Urothelium cell line (cell line): ENCODE measurements at places on chromosomes 2 and 18.

GRCh38 chr2:116088236-116088635, 1645.8 kb downstream of the DPP10 start:
- DNase-seq = no peak

DNA sequence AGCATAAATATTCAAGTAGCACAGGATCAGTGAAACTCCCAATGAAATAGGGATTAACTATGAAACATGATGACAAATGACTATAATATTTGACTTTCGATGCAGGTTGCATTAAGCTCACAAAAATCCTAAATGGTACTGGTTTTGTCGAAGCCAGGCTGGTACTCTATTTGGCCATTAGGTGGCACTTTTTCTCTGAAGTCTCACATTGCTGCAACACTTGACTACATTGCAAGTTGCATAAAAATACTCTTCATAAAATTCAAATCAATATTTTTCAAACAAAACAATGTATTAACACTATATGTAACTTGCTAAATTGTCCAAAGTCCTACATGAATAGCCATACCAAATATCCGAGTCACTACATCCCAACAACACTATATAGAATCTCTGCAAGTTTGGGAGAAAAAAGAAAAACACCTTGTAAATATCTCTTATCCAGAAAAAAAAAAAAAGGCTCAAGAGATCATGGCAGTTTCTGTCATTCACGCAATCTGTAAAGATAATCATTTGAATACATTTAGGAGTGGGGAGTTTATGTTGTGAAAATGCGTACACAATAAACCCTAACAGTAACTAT, 9.5 kb downstream of the RTTN start:
- peak; percentile 21 for DNase-seq

DNA sequence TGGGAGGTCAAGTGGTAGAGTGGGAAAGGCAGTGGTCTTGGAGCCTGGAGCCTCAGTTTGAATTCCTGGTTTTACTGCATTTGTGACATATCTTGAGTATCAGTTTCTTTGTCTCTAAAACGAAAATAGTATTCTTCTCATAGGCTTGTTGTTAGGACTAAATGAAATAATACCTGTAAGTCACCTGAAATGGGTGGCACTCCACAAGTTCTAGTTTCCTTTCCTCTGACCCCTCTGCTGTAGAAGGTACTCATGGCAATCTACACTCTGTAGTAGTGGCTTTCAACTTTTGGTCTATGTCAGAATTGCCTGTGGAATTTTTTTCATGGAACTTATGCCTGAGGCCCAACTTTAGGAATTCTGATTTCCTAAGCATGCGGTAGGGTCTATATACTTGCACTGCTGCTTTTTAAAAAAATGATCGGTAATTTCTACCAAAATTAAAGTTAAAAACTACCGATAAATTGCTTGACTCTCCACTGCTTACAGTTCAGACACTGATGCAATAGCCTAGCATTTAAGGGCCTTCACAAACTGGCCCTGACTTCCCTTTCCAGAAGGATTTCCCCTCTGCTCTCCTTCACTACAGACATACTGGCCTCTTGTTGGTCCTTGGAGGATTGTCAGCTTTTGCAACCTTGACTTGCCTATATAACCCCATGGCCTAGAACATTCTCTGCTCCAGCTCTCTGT, 47.2 kb downstream of the PLEK start:
- DNase-seq = no peak

- DNase-seq = no peak
Observed at GRCh38 chr18:57466745-57467409, 31.7 kb downstream of the ONECUT2 start.

DNA sequence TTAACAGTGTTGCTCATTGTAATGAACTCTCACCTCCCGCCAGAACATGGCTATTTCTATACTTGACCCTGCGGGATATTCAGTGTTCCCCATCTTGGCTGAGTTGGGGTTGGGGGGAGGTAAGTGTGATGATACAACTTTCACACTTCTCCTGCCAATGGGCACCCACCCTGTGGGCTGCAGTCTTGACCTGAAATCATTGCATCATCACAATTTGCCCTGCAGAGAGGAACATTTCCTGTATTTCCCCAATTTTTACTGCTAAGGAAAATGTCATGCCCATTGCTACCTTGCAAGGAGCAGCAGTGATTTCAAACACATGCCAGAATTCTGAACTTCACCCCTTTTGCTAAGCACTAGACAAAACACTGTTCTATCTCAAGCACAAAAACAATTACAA, 92.1 kb downstream of the ADD2 start:
- no peak for DNase-seq

DNA sequence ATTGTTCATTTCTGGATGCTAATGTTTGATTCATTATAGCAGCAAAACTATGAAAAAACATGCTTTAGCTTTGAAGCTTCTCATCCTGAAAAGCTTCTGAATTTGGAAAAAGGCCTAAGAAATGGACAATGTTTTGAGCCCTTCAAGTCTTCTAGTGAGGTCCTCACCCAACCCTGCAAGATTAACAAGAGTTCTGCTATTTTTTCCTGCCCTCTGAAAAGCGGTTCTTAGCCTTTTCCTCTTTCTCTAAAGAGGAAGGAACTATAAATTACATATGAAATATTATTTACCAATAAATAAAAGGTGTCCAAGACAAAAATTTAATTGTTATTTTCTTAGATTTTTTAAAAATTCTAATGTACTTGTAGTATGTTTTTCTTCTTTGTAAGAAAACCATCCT, 19.9 kb upstream of the CDH19 start:
- no peak for DNase-seq

- no peak for DNase-seq
Observed at GRCh38 chr18:46161703-46162396, 57.7 kb downstream of the HAUS1 start.

- DNase-seq = no peak
Observed at GRCh38 chr2:124571836-124572235, 546.7 kb downstream of the CNTNAP5 start.

DNA sequence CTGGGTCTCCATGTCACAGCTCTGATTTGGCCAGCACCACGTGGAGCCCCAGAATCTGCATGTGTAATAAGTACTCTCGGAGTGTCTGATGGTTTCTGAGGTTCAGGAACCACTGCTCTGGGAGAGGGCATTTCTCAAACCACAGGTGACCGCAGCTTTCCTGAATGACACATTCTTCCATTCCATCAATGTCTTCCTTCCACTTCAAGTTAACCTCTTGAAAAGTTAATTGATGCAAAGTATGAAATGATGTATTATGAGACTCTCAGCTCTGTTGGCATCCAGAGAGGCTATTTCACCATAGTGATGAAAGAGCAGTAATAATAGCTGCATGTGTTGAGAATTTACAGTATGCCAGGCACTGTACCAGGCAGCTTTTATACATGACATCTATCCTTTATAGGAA, 61.3 kb upstream of the CRIM1 start:
- DNase-seq = no peak

GRCh38 chr18:77079954-77080682, 52.5 kb downstream of the MBP start:
- no peak for DNase-seq

GRCh38 chr2:234555616-234556249, 58.9 kb upstream of the ARL4C start:
- no peak for DNase-seq

DNA sequence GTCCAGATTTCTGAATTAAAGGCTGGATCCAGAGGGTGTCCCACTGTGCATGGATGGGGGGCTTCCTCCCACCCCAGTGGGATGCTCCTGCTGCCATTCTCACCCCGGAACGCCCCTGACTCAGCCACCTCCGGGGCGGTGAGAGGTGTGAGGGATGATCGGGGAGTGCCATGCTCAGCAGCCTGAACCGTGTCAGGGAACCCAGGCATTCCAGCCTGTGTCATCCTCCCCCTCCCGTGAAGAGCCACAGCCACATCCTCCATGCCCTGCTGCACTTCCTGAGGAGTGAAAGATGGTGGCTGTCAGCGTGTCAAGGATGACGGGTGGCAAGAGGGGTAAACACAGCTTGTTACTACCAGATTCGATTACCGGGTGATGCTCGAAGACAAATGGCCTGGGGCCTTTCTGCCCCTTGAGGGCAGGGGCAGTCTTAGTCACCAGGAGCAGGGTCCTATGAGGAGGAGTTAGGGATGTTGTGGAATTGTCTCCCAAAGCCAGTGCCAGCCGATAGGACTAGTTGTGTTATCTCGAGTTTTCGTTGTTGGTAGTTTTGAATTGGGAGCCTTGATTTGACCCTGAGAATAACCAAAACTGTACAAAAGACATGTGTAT, 80.8 kb downstream of the TCF7L1 start:
- no peak for DNase-seq

- no peak for DNase-seq
Observed at GRCh38 chr18:36025025-36025424, 42.3 kb downstream of the RPRD1A start.
